PC-9 (cell line): ENCODE measurements at places on chromosomes 12 and 14. TPM values are rescaled to one million over a fixed set of nuclear protein-coding genes. Genes with fewer than 3 reads are reported as not detected.

Gene CSRP2
- 4.1 and 4.5 TPM in 2 replicates for total RNA-seq

Gene TPPP2
- total RNA-seq: not detected in 2 replicates

DNA sequence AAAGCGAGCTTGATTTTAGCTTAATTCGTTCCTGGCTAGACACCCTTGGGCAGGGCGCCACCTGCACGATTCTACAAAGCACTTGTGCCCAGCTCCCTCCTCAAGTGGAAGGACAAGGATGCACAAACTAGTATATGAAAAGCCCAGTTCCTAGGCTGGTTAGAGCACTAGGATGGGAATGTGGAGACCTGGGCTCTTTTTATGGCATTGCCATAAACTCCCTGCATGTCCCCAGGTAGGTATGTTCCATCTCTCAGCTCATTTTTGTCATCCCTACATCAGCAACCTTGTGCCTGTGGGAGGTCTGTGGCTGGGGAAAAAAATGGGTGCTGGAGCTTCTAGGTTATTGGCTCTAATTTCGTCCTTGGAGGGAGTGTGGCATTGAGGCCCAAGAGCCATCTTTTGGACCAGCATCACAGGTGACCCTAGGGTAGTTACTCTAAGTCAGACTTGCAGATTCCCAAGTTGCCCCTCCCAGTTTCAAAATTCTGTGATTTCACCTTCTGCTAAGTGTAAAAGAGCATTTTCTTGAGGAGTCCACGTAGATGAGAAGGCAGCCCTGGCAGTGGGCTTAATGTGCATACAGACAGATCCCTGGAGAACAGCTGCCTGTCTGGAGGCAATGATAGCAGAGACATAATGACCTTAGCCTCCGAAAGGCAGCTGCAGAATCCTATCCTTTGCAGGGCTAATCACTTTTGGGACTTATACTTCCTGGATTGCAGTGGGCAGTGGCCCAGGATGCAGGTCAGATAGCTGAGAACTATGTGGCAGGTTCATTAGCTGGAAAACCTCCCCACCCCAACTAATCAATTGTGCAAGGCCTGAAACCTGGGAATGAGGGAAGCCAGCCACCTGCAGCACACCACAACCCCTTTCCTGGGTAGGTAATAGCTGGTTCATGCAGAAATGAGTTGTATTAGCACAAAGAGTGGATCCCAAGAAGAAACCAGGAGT, 47.6 kb upstream of the BDKRB2 start:
- H3K4me1 ChIP-seq: peaks cover 9% of the 10 kb centered on the region
- no peaks in the 10 kb centered on the region for H3K36me3 ChIP-seq
- DNase-seq: no peak

- no peak overlapping the region for H3K4me3 ChIP-seq
- no peaks in the 10 kb centered on the region for H3K27me3 ChIP-seq
- H3K4me1 ChIP-seq: no peaks in the 10 kb centered on the region
- H3K27ac ChIP-seq: no peak overlapping the region
Measured at GRCh38 chr12:91874086-91874865, 271.4 kb downstream of the BTG1 start.

Gene ALG10B
- 13.1 and 14.4 TPM in 2 replicates for total RNA-seq

DNA sequence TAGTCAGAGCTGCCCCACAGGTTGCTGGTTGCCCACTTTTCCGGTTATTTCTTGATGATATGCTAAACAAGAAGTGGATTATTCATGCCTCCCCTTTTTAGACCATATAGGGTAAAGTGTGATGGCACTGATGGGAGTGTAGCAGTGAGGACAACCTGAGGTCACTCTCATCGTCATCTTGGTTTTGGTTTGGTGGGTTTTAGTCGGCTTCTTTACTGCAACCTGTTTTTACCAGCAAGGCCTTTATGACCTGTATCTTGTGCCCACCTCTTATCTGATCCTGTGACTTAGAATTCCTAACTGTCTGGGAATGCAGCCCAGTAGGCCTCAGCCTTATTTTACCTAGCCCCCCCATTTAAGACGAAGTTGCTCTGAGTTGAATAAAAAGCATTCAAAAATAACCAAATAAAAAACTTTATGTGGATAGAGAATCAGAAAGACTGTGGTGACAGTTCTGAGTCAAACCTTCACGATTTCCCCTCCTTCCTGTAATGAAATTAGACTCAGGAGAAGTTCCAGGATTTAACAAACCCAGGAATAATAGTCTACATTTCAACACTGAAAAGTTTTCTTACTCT, 144.2 kb downstream of the PAWR start:
- H3K4me1 ChIP-seq: peaks cover 70% of the 10 kb centered on the region
- H3K27me3 ChIP-seq: no peaks in the 10 kb centered on the region
- H3K4me3 ChIP-seq: peak overlapping the region; percentile 15; the same call in 1 of the 2 replicates

Gene SSTR1
- 0.50 TPM in 2 replicates for total RNA-seq

Gene P2RX4
- 21.0 and 28.1 TPM in 2 replicates for total RNA-seq

DNA sequence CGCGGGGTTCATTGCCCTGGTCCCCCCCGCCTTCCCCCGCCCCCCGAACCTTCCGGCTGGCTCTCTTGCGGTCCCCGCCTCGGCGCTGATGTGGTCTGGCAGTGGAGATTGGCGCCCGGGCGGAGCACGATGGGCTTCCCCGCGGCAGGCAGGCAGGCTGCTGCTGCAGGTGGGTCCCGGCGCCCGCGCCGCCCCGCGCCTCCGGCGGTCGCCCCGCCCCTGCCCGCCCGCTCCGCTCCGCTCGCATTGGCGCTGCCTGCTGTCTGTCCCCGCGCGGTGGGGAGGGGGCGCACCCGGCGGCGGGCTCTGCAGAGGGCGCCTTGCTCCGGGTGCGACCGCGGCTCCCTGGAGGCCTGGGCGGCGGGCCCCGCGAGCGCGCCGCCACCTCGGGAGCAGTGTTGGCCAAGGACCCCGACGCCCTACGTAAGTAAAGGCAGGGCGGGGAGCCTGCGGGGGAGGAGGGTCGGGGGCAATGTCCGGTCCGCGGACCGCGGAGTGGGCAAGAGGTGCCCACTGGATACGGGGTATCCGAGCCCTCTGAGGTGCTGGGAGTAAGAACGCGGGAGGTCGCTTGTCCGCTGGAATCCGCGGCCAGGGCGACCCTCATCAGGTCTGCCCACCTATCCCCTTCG, at the start of gene AKAP5:
AKAP5 (plus strand) TSS at position 309 of the 632 bp plus-strand sequence. CDS start 2,896 bp downstream, outside the sequence.
- peak within 1 kb of the TSS; percentile 65 for H3K4me3 ChIP-seq
- H3K4me1 ChIP-seq: peaks cover 7% of the 10 kb centered on the region; the same call in 1 of the 2 replicates

GRCh38 chr12:93441081-93441616, 598 bp downstream of the UBE2N start:
- H3K36me3 ChIP-seq: no peaks in the 10 kb centered on the region
- peaks cover 31% of the 10 kb centered on the region for H3K4me1 ChIP-seq
- H3K4me3 ChIP-seq: peak overlapping the region; percentile 73
- H3K27me3 ChIP-seq: no peaks in the 10 kb centered on the region
- H3K27ac ChIP-seq: peak overlapping the region; percentile 83
- DNase-seq: peak; percentile 37

DNA sequence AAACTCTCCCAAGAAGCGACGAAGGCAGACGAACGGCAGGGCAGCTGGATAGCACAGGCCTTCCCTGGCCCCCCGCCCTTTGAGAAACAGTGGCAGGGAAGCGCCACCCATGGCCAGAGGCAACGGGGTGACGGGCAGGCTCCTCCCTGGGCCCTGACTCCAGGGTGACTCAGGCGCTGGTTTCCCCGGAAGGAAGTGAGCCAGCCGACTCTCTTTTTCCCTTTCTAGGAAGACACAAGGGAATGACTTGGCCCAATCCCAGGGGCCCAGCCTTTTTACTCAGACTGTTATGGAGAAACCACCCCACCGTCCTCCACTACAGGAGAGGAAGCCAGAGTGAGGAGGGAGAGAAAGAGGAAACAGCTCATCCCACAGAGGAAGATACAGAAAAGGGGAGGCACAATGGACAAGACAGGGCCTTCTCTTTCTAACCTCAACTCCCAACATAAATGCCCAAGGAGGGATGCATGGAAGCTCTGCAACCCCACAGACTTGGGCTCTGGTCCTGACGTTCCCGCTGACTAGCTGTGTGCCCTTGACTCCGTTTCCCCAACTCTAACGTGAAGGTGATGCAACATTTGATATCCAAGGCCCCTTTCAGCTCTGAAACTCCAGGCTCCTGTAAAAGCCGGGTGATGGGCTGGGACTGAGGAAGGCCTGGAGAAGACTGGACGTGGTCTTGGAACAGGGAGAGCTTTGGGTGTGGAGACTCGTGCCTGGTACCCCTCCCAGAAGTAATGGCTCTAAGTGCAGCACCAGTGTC, 27.9 kb downstream of the ACTN1 start:
- H3K4me3 ChIP-seq: peak overlapping the region; percentile 32; the same call in 1 of the 2 replicates
- peak; percentile 96 for DNase-seq
- H3K36me3 ChIP-seq: 0 out of 2 replicates have a peak, but pooled peaks cover 8% of the 10 kb centered on the region
- H3K4me1 ChIP-seq: peaks cover 60% of the 10 kb centered on the region
- H3K27me3 ChIP-seq: no peaks in the 10 kb centered on the region

Gene MYRFL
- total RNA-seq: not detected in 2 replicates

DNA sequence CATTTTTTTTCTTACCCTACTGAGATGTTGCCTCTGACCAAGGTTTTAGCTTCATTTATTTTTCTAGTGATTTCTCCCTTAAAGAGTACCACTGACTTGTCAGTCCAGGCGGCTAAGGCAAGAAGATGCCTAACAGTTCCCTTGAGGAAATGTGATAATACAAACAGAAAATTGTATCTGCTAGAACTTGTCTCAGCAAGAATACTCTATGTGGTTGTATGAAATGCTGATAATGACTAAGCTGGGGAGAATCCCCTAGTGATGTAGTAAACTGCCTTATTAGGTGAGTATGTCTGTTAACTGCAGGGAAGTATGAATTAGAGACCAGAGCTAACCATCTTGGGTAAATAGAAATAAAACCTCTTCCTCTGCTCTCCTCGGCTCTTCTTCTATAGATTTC, 6.7 kb downstream of the C12orf54 start:
- H3K27ac ChIP-seq: no peak overlapping the region
- H3K36me3 ChIP-seq: no peaks in the 10 kb centered on the region
- no peak for DNase-seq
- no peak overlapping the region for H3K4me3 ChIP-seq

Gene RPL36AL
- total RNA-seq: 120 and 151 TPM in 2 replicates
